ENCODE measurements at places on chromosomes 7 and 10.

GRCh38 chr7:151925446-151926335, 30.6 kb upstream of the GALNTL5 start:
- DNase-seq = no peak

DNA sequence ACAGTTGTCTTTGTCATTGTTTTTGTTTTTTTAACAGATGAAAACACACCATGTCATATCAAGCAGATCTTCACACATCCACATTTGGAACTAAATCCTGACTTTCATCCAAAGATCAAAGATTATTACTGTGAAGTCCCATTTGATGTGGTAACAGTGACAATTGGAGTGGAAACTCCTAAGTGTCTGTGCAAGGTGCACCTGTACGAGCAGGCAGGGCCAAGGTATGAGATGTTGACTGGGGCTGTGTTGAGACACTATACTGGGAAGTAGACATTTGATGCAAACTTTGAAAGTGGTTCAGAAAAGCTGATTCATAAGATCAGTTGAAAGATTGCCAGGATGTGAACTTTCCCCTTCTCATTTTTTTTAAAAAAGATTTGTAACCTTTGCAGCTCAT, 152.3 kb downstream of the CPED1 start:
- DNase-seq = no peak

- DNase-seq = no peak
Measured at GRCh38 chr10:116105264-116105663, 167.7 kb downstream of the GFRA1 start.

DNA sequence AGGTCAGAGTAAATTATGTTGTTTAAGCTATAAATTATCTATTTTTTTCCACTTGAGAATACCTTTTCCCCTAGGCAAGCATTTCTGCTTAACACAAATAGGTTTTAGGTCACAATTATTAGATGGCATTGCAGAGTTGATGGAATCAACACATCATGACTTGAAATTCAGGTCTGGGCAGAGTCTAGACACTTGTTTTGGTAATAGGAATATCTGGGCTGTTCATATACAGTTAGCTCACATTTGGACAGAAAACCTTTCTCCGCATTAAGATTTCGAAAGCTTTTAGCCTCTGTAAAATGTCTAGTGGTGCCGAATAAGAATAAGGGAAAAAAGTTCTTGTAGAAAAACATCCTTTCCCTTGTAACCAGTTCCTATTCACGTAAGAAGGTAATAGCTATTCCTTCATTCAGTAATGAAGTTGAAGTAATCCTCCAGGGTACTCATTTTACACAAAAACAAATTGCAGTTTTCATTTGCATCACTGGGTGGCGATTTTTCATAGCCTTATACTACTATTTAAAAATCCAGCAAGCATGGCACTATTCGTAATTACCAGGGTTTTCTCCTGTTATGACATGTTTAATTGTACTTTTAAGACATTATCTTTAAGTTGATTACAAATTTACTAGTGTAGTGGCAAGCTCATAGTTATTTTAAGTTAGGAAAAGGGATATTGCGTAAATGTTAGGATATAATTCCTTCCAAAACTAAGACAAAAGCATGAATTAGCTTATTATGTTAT, 37.0 kb downstream of the RPA3 start:
- peak; percentile 61 for DNase-seq

DNA sequence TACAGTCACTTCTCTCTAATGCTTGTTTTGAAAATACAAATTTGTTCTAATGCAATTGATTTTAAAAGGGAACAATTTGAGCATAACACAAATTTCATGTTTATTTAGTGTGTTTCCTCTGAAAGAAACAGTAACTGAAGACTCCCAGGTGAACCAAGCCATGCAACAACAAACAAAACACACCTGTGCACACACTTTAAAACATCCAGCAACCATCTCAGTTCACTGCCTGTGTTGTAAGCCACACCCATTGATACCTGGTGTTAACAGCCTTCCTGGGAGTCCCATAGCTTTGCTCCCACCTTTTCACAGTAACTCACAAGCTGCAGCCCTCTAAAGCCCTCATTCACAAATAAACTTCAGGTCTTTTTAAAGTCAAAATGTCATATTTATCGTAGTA, 89.3 kb downstream of the DOCK4 start:
- DNase-seq = no peak

- DNase-seq = no peak
Measured at GRCh38 chr10:101721806-101722205, 26.8 kb upstream of the FBXW4 start.
